Trophoblast cell (in vitro differentiated cells and primary cell): ENCODE measurements at places on chromosomes 11 and 22.

DNA sequence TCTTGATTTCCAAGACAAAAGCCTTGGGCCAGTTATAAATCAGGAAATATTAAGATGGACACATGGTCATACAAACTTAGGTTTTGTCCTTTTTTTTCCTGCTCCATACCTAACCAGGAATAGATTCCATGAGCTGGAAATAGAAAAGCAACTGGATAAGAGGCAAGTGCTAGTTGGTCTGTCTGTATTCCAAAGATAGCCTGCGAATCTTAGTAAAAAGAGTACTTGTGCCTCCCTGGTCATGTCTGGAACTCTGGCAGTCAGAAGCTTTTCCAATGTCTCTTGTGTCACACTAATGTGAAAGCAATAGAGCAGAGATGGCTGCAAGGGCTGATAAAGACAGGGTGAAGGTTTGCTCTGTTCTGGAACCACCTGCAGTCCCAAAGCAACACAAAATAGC, 590.2 kb upstream of the ANO5 start:
- no peak for DNase-seq

- DNase-seq: peak; percentile 64
These were observed at the start of gene ZNF280A for GRCh38 chr22:22520020-22520656. Gene ZNF280A (minus strand): TSS chr22:22520270. CDS start chr22:22515630, 4,640 bp downstream.

GRCh38 chr11:104075706-104076105, 39.3 kb downstream of the DDI1 start:
- DNase-seq: no peak

DNA sequence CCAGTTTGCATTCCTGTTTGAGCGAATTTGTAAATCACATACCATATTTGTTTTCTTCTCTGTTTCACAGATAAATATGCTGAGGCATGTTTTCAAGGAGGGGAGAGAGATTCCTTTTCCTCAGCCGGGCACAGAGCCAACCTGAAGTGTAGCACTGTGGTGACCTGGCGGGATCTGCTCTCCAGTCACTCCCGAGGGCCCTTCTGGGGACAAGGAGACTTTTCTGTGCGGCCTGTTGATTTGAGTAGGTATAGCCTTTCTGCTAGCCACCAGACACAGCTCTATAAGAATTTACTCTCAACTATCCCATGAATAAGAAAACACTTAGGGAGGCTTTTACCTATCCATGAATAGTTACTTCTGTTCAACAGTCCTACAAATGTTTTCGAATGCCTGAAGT, 63.5 kb upstream of the FDX1 start:
- no peak for DNase-seq

- no peak for DNase-seq
These were observed 36.4 kb downstream of the KCNQ1 start for GRCh38 chr11:2481253-2481652.

DNA sequence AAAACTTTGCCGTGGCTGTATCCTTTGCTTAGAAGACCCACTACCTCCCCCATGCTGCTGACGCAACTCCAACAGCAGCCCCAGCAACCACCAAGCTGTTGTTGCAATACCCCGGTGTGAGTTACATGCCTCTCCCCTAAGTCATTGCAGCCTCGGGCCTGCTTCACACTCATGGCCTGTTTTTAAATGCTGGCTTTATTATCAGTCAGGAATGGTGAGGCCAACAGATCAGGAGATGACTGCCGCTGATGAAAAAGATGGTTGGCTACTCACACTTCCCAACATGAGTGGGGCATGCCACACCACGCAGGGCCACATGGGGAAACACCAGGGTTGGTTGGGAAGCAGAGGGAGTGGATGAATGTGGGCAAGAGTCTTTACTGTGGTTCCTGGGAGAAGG, 171.5 kb upstream of the SYT13 start:
- peak; percentile 91 for DNase-seq

DNA sequence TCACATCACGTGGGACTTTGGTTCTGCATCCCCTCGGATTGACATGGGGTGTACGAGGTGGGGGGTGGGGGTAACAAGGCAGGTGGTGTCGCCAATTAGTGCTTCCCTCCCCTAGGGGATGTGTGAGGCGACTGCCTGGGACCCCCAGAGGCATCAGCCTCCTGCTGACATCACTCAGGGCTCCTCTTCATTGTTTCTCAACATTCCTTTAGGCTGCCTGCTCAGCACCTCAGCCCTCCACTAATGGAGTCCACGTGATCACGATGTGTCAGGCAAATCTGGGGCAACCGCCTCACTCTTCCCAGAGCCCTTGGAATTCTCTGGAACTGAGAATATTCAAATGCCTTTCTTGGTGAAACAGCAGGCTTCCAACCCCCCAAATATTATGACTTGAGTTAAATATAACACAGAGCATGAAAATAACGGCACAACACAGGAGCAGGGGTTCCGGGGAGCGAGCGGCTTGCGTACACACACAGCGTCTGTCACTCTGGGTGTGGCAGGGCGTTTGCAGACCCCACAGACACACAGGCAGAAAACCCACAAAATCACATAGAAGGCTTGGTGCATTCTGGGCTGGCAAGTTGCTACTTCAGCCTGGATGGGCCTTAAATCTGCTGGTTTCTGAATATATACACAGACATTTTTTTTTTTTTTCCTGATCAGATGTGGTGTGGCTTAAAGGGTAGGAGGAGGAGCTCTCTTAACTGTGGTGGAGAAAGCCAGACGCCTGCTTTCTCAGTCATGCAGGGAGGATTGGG, 170.1 kb upstream of the CADM1 start:
- DNase-seq: no peak

- DNase-seq: peak; percentile 76
These were observed 179.4 kb downstream of the CADM1 start for GRCh38 chr11:115324581-115325432.

DNA sequence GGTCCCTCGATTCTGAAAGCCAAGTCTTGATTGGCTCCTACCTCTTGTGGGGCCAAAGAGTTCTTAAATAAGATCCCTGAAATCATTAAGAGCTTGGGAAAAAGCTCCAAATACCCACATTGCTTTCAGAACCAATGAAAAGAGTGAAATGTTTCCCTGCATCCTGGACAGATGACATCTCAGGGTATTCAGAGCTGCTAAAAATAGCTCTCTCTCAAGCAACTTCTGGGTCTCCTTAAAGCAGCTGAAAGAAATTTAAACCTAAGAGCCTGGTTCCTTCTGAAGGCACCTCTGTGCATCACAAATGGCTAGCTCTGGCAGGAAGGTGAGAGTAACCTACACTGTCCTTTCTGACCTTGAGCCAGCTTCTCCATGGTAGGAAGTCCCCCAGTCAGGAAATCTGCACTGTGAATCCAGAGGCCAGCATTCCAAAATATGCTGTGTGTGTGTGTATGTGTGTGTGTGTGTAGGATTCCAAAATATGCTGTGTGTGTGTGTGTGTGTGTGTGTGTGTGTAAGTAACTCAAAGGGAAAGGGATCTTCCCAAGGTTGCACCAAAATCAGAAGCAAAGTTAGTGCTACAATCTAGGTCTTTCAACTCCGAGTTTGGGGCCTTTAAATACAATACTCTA, 50.1 kb downstream of the RELT start:
- DNase-seq: no peak

- peak; percentile 28 for DNase-seq
These were observed 281.7 kb downstream of the ST3GAL4 start for GRCh38 chr11:126636911-126637794.

DNA sequence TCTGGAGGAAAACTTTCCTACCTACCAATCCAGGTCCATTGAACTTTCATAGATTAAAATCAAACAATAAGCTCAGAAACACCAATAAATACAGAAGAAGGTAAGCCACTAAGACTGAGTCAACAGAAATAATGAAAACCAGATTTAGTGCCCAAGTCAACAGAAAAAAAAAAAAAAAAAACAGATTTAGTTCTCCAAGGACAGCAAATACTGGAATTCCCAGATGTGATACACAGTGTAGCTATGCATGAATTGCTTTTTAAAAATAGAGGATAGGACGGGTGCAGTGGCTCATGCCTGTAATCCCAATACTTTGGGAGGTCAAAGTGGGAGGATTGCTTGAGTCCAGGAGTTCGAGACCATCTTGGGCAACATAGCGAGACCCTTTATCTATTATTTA, 15.7 kb downstream of the DMC1 start:
- DNase-seq: peak; percentile 53

GRCh38 chr11:122743097-122743741, 87.7 kb downstream of the UBASH3B start:
- no peak for DNase-seq

GRCh38 chr22:30214703-30215407, 31.7 kb downstream of the LIF start:
- DNase-seq: no peak

GRCh38 chr11:77287615-77288273, 13.7 kb downstream of the GDPD4 start:
- DNase-seq: peak; percentile 21

- DNase-seq: peak; percentile 90
These were observed at the start of gene ADM for GRCh38 chr11:10304495-10305261. Gene ADM (plus strand): TSS chr11:10305073. CDS start chr11:10305701, 628 bp downstream.

DNA sequence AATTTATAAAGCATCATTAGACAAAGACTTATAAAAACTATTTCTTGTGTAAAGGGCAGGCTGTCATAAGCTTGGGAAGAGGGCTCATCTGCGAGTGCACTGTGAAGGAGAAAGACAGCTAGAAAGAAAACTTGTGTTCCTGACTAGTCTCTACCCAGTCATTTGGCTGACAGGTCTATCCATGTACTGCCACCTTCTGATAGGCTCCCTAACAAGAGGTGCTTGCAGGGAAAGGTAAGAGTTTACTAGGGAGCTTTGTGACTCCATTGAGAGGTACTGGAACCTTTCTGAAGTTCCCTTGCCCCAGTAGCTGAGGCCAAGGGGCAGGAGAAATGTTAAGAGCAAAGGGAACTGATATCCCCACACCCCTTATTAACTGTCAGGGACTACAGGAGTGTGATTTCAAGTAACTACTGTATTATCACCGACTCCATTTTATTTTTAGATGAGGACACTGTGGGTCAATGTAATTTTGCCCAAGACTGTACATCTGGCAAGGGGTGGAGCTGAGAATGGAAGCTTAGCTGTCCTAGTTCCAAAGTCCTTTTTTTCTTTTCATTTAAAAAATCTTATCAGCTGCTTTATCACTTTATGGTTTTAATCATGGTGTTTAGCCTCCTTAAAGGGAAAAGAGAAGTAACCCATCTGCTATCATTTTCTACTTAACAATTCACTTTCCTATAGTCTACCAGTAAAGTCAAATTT, 129.4 kb downstream of the ARHGAP20 start:
- no peak for DNase-seq

DNA sequence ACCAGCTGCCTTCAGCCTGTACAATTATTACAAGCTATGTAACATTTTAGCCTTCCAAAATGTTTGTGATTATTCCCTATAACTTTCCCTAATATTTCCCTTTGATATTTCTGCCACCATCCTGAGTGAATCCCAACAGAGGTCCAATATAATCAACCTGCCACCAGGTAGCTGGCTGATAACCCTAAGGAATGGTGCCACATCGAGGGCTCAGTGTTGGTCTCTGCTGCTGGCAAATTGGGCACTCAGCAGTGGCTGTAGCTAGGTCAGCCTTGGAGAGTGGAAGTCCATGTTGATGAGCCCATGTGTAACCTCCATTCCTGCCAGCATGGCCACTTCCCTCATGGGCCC, 121.2 kb downstream of the ZNF280B start:
- no peak for DNase-seq

GRCh38 chr11:119989159-119989821, 148.6 kb downstream of the TRIM29 start:
- DNase-seq: no peak

- no peak for DNase-seq
These were observed 76.3 kb downstream of the FAM168A start for GRCh38 chr11:73521621-73522020.

GRCh38 chr22:49064836-49065235, 762.8 kb downstream of the BRD1 start:
- no peak for DNase-seq

DNA sequence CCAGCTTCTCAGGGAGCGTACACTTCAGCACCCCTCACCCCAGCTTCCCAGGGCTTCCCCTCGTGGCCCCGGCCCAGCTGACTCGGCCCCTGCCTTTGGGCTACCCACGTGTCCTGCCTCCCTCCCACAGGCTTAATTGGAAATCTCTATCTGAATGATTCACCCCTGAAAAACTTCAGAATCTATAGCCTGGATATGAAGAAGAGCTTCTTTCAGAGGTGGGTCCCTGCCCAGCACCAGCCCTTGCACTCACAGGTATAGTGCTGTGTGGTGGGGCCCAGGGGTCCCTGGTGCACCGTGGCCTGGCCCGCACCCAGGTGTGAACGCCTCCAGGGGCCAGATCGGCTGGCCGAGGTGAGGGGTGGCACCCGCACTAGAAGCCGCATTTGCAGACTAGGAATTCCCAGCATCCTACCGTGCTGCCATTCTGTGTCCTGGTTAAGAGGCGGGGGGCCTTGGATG, 38.4 kb downstream of the B3GAT1 start:
- DNase-seq: no peak

DNA sequence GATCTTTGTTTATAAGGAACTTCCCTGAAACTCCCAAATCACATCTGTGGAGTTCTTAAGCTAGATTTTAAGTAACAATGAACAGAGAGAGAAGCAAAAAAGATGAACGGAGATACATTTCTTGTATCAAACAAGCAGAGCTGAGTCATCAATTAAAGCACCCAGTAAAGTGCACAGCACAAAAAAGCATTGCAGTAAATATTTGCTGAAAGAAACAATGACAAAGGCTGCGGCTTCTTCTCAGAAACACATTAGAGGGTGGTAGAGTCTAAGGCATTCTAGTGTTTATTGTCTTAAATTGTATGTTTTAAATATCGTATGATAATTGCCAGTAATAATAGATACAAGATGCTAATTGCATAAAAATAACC, 941.6 kb upstream of the CHORDC1 start:
- DNase-seq: no peak
